ENCODE measurements at places on chromosomes 7 and 10. TPM values are rescaled to one million over a fixed set of nuclear protein-coding genes. Genes with fewer than 3 reads are reported as not detected.
A peak's percentile ranks its signal among the peaks of the same experiment; 100 is the strongest.

Gene FAM25A
- total RNA-seq, result not detected

Gene UCMA
- total RNA-seq, result not detected

Gene AMZ1
- 0.86 TPM for total RNA-seq

Gene GDF2
- not detected for total RNA-seq

Gene HNRNPA2B1
- 437 TPM for total RNA-seq

Gene CD36
- total RNA-seq, result not detected

Gene SNX10
- 5.0 TPM for total RNA-seq

Gene FRA10AC1
- total RNA-seq, result 15.5 TPM

Gene NUTM2A
- 1.3 TPM for total RNA-seq

Gene TRPV6
- not detected for total RNA-seq

Gene TBXAS1
- total RNA-seq, result 3.2 TPM

Gene LRIT1
- not detected for total RNA-seq

Gene PPP1R17
- total RNA-seq, result not detected

Gene DOCK1
- total RNA-seq, result 0.46 TPM

Gene GJD4
- total RNA-seq, result not detected

DNA sequence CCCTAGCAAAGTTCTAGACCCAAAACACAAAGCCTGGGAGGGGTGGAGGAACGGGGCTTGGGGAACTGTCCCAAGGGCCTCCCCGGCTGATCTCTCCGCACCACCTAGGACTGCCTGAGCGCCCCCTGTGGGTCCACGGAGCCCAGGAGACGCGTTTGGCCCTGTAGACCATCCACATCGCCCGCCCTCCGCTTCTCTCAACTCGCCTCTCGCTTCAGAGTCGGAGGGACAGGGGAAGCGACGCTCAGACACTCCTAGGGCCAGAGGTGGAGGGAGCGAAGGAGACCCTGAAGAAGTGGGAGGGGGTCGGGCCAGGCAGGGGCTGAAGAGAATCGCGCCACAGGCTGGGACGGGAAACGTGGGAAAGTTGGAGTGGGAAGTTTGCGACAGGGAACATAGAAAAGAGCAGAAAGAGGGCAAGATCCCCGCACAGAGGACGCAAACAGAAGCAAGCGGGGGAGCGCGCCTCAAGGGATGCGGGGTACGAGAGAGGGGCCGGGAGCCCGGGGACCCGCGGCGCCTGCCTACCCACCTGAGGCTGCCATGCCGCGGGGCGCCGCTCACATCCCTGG, 378 bp downstream of the PIK3AP1 start:
- H3K4me3 ChIP-seq, result peak overlapping the region; percentile 58
- peaks cover 20% of the 10 kb centered on the region for H3K4me1 ChIP-seq
- no peaks in the 10 kb centered on the region for H3K36me3 ChIP-seq
- no peak overlapping the region for H3K27ac ChIP-seq
- peak; percentile 2 for DNase-seq

- peak; percentile 4 for DNase-seq
- no peaks in the 10 kb centered on the region for H3K4me1 ChIP-seq
- no peaks in the 10 kb centered on the region for H3K36me3 ChIP-seq
- no peak overlapping the region for H3K4me3 ChIP-seq
- H3K27ac ChIP-seq, result no peak overlapping the region
These were observed 4.0 kb downstream of the CDCA7L start for GRCh38 chr7:21941611-21942141.

- no peak overlapping the region for H3K27ac ChIP-seq
- no peaks in the 10 kb centered on the region for H3K36me3 ChIP-seq
- no peaks in the 10 kb centered on the region for H3K27me3 ChIP-seq
These were observed 50.8 kb upstream of the AOAH start for GRCh38 chr7:36775061-36775620.

GRCh38 chr10:5970066-5970465, 7.3 kb downstream of the IL15RA start:
- no peak overlapping the region for H3K27ac ChIP-seq
- no peaks in the 10 kb centered on the region for H3K27me3 ChIP-seq
- H3K4me1 ChIP-seq, result no peaks in the 10 kb centered on the region
- H3K4me3 ChIP-seq, result no peak overlapping the region

GRCh38 chr7:98870121-98870651, 372 bp upstream of the TMEM130 start:
- no peaks in the 10 kb centered on the region for H3K27me3 ChIP-seq
- no peaks in the 10 kb centered on the region for H3K4me1 ChIP-seq
- no peaks in the 10 kb centered on the region for H3K36me3 ChIP-seq
- peak overlapping the region; percentile 9 for H3K4me3 ChIP-seq
- H3K27ac ChIP-seq, result no peak overlapping the region
- peak; percentile 54 for DNase-seq

DNA sequence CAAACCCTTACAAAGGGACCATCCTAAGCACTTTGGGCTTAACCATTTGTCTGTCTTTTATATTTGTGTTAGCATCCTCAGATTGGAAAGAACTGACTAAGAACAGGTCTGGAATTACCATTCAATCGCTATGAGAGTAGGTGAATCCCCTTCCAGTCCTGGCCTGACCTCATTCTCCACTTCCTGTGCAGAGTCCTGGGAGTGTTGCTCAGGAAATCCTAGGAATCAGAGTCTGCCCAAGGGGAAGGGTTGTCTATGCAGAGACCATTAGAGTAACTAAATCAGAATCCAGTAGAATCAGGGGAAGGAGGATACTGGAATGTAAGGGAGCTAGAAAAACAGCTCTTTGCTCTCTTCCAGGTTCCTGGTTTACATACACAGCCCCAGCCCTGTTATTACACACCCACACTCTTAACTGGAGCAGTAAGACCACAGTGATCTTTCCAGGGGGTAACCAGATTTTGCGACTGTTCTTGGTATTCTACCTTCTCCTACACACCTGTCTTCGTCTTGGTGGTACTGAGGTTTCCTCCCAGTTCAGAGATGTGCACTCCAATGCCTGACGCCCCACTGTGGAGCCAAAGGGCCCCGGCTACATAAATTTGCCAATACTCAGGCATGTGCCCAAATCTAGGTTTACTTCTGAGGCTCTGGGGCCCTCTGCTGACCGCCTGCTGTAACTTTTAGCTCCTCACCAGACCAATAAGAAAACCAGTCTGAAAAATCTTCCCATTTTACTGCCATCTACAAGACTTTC, 103.7 kb downstream of the RNF216 start:
- no peaks in the 10 kb centered on the region for H3K27me3 ChIP-seq
- H3K36me3 ChIP-seq, result no peaks in the 10 kb centered on the region
- H3K4me1 ChIP-seq, result peaks cover 5% of the 10 kb centered on the region
- H3K27ac ChIP-seq, result no peak overlapping the region
- no peak for DNase-seq
- H3K4me3 ChIP-seq, result no peak overlapping the region

- H3K36me3 ChIP-seq, result no peaks in the 10 kb centered on the region
- no peak overlapping the region for H3K4me3 ChIP-seq
- H3K27me3 ChIP-seq, result no peaks in the 10 kb centered on the region
- H3K4me1 ChIP-seq, result no peaks in the 10 kb centered on the region
- no peak overlapping the region for H3K27ac ChIP-seq
- no peak for DNase-seq
These were observed 738.1 kb downstream of the KCNMA1 start for GRCh38 chr10:76899490-76899889.

- DNase-seq, result no peak
- no peak overlapping the region for H3K4me3 ChIP-seq
- no peak overlapping the region for H3K27ac ChIP-seq
- H3K36me3 ChIP-seq, result no peaks in the 10 kb centered on the region
- no peaks in the 10 kb centered on the region for H3K4me1 ChIP-seq
These were observed 101.7 kb upstream of the YAE1 start for GRCh38 chr7:39464350-39465054.

- H3K4me1 ChIP-seq, result no peaks in the 10 kb centered on the region
- no peak overlapping the region for H3K4me3 ChIP-seq
- H3K36me3 ChIP-seq, result no peaks in the 10 kb centered on the region
- no peaks in the 10 kb centered on the region for H3K27me3 ChIP-seq
These were observed 19.7 kb upstream of the PTPRZ1 start for GRCh38 chr7:121853307-121853706.

DNA sequence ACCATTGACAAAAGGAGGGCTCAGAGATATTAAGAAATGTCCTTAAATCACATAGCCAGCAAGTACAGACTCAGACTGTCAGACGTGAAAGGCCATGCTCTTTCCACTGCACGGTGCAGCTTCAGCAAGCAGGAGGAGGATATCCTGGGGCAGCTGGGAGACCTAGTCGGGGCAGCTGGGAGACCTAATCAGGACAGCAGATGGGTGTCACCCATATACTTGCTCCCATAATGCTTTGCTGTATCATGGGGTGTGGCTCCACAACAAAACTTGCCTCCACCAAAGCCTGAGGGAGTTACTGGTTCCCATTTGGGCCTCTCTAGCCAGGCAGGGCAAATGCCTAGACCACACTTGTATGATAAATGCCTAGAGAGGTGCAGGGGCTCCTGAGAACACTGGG, 55.4 kb downstream of the GRID1 start:
- no peaks in the 10 kb centered on the region for H3K4me1 ChIP-seq
- no peak overlapping the region for H3K27ac ChIP-seq
- H3K4me3 ChIP-seq, result no peak overlapping the region
- H3K36me3 ChIP-seq, result no peaks in the 10 kb centered on the region

GRCh38 chr7:156703209-156703608, 62.6 kb downstream of the RNF32 start:
- H3K36me3 ChIP-seq, result no peaks in the 10 kb centered on the region
- no peaks in the 10 kb centered on the region for H3K27me3 ChIP-seq

GRCh38 chr7:54987772-54988171, 31.0 kb upstream of the EGFR start:
- H3K27ac ChIP-seq, result no peak overlapping the region
- no peak for DNase-seq
- H3K27me3 ChIP-seq, result no peaks in the 10 kb centered on the region
- H3K4me1 ChIP-seq, result no peaks in the 10 kb centered on the region

GRCh38 chr7:151178831-151179230, 8.2 kb downstream of the ASB10 start:
- no peak for DNase-seq
- H3K27me3 ChIP-seq, result no peaks in the 10 kb centered on the region
- H3K4me3 ChIP-seq, result no peak overlapping the region
- H3K36me3 ChIP-seq, result no peaks in the 10 kb centered on the region
- H3K27ac ChIP-seq, result no peak overlapping the region

DNA sequence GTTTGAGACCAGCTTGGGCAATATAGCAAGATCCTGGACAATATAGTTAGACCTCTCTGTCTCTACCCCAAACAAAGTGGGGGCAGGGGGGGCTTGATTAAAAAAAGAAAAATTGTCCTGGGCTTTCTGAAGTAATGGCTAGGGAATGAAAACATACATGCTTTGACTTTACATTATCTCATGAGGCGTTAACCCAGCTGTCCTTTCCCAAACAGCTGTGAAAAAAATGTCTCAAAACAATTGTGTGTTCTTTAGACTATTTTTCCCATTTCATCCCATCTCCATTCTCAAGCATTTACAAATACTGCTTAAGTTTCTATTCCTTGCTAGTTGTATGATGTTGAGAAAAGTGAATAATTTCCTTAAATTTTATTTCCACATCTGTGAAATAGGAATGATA, 27.0 kb upstream of the CDK13 start:
- no peaks in the 10 kb centered on the region for H3K4me1 ChIP-seq
- no peak overlapping the region for H3K27ac ChIP-seq

DNA sequence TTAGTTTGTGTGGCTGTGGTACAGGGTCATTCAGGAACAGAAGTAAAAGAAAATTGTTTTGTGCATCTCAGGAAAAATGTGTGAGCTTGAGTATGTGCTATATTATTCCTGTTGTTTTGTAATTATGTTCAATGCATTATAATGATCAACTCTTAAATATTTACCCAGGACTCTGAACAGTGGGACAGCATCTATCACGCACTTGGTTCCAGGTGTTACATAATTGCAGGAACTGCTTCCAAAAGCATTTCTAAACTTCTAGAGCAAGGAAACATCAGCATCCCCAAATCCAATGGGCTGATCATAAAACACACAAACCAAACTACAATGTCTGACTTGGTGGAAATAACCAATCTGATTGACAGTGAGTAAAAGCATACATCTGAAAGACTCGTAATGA, 26.6 kb downstream of the ENO4 start:
- no peaks in the 10 kb centered on the region for H3K36me3 ChIP-seq
- H3K27me3 ChIP-seq, result no peaks in the 10 kb centered on the region
- H3K27ac ChIP-seq, result no peak overlapping the region
- DNase-seq, result no peak

DNA sequence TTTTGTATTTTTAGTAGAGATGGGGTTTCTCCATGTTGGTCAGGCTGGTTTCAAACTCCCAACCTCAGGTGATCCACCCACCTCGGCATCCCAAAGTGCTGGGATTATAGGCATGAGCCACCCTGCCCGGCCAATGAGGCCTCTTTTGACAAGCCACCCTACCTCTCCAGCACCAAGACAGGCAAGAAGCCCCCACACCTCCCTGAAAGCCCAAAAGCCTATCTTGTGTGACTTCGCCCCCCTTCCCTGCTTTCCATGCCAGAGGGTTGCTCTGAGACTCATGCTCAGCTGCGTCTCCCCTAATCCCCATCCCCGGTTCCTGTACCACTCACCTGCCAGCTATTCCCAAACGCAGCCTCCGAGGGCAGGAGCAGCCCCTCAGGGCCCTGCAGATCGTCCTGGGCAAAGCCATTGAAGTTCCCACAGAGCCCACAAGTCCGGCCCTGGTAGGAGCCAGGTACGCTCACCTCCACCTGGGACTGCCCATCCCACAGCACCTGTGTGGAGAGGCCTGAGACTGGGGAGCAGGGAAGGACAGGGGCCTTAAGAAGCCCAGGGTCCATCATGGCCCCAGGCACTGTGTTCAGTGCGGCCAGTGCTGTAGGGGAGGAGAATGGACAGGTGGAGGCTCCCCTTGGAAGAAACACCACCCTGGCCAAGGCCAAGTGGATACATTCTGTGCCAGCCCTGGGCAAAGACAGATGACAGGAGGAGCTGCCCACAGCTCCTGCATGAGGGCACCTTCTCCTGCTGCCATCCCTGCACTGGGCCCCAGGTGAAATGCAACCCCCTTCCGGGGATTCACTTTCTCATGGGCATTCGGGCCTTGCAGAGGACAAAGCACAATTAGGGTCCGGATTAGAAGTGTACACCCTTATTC, 15.8 kb downstream of the ATP6V1F start:
- H3K27ac ChIP-seq, result no peak overlapping the region
- no peak for DNase-seq
- H3K4me1 ChIP-seq, result no peaks in the 10 kb centered on the region
- no peaks in the 10 kb centered on the region for H3K36me3 ChIP-seq
- H3K27me3 ChIP-seq, result no peaks in the 10 kb centered on the region

- H3K27ac ChIP-seq, result no peak overlapping the region
- H3K4me1 ChIP-seq, result no peaks in the 10 kb centered on the region
- DNase-seq, result peak; percentile 65
- H3K27me3 ChIP-seq, result no peaks in the 10 kb centered on the region
- H3K36me3 ChIP-seq, result no peaks in the 10 kb centered on the region
- H3K4me3 ChIP-seq, result no peak overlapping the region
These were observed 13.9 kb downstream of the ARHGAP19 start for GRCh38 chr10:97278491-97278989.

- H3K4me1 ChIP-seq, result no peaks in the 10 kb centered on the region
- H3K27me3 ChIP-seq, result no peaks in the 10 kb centered on the region
- H3K36me3 ChIP-seq, result no peaks in the 10 kb centered on the region
These were observed 83.1 kb upstream of the A1CF start for GRCh38 chr10:50968386-50969091.

All from naive thymus-derived CD4-positive, alpha-beta T cell (primary cell).